NCI-H748 treated with DMSO at 0.1 percent for 48 hours (cell line): ENCODE measurements at places on chromosomes 4 and X.

GRCh38 chrX:70168238-70169188 is 8.8 kb upstream of the DGAT2L6 start:
- no peak for DNase-seq

GRCh38 chr4:176635372-176636261 is 157.1 kb downstream of the VEGFC start:
- no peak for DNase-seq

DNA sequence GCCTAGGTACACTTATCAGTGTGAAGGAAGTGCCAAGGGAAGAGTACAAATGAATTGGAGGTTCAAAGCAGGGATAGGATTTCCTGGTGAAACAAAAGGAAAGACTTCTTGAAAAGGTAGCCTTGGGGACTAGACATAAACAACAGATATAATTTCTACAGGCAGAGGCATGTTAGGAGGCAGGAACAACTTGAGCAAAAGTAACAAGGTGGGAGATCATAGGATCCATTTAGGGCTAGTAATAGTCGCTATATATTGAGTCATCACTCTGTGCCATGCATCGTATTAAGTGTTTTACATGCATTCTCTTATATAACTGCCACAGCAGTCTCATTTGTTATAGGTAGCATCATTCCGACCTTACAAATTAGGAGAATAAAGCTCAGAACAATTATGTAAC is 98.3 kb upstream of the EOLA2 start:
- no peak for DNase-seq

- DNase-seq, result no peak
Measured at GRCh38 chrX:23656091-23656490, 11.2 kb upstream of the PRDX4 start.

DNA sequence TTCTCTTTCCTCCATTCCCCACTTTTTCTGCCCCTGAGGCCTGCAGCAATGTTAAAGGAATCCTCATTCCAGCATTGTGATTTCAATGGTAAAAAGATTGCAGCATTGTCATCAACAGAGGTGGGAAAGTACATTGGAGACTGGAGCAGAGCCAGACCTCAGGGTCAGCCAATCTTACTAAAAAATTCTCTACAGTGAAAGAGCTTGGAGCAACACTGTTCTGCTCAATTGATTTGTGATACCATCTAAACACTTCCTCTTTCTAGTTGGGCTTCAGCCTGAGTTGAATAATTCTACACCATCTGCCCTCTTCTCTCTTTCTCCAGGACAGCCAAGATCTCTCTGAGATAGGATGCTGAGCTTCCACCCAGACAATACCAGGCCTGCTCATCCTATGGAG is 176.5 kb downstream of the AR start:
- no peak for DNase-seq

GRCh38 chr4:146059151-146059550 is 116.4 kb upstream of the LSM6 start:
- DNase-seq, result no peak

DNA sequence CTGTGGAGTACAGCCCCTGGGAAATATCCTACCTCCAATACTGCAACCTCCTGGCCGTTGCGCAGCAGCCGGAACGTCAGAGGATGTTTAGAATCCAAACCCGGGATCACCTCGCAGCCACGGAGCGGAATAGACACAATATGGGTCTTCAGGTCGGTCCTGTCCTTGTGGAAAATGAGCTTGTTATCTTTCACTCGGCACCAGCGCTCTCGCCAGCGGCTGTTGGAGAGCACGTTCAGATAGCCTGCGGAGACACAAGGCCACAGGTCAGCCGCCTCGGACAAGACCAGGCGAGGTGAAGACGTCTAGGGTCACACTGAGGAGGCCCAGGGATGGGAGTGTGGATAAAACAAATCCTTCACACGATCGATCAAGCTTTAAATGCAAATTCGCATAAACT is 139.3 kb downstream of the AFAP1 start:
- DNase-seq, result no peak
